ENCODE measurements at places on chromosomes 1 and 21.

DNA sequence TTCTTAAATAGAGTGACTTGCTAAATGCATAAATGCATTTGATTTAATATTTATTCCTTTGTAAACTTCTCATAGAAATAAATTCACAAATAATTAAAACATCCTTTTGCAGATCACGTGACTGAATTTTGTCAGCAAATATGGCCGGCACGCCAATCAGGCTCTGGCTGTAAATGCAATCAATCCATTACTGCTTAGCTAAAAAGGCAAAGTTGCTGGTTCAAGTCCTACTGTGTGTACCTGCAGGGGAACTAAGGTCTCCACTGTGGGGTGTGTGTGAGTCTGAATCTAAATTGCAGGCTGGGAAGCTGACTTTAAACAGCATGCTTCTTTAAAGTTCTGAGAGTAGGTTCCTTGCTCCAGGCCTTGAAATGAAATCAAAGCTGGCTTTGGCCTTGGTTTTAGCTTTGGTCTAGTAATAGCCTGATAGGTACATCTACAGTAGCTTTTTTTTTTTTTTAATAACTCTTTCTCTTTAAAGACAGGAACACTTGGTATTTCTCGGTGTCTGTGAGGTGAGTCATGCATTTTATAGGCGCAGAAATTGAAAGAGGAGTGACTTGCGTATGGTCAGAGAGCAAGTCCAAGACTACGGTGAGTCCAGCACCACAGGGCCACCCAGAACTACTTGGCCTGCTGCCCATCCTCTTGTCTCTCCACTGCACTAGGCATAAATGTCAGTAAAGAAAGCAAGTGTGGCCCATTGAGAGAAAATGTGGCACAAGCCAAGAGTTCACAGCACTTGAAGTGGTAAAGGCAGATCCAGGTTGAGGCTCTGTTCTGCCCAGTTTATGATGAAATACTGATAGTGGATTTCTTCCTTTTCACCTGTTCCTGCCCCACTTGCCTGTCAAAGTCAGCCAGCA lies 36.2 kb upstream of the LYST start:
- DNase-seq, result no peak

GRCh38 chr1:176101951-176102642 lies 105.0 kb downstream of the COP1 start:
- no peak for DNase-seq

DNA sequence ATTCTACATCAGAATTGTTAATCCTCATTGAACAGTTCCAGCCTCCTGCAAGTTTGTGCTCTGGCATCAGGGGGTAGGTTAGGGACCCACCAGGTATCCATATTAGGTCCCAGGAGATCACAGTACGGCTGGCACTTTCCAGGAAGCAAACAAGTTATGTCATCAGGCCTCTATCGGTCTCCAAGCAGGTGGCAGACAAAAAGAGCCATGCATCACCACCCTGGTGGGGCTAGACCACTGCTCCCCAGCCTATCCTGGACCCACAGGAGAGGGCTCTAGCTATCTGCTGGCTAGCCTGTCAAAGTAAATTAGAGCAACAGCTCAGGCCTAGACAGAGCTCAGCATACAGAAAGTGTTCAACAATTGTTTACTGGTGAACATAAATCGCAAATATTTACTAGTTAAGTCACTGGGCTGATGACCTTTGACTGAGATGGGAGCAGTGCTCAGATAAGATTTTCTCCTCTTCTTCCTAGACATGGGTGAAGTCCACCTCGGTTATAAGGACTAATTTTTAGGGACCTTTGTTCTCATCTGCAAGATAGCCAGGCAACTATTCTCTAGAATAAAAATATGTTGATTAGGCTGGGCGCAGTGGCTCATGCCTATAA lies 6.4 kb downstream of the NUAK2 start:
- no peak for DNase-seq

DNA sequence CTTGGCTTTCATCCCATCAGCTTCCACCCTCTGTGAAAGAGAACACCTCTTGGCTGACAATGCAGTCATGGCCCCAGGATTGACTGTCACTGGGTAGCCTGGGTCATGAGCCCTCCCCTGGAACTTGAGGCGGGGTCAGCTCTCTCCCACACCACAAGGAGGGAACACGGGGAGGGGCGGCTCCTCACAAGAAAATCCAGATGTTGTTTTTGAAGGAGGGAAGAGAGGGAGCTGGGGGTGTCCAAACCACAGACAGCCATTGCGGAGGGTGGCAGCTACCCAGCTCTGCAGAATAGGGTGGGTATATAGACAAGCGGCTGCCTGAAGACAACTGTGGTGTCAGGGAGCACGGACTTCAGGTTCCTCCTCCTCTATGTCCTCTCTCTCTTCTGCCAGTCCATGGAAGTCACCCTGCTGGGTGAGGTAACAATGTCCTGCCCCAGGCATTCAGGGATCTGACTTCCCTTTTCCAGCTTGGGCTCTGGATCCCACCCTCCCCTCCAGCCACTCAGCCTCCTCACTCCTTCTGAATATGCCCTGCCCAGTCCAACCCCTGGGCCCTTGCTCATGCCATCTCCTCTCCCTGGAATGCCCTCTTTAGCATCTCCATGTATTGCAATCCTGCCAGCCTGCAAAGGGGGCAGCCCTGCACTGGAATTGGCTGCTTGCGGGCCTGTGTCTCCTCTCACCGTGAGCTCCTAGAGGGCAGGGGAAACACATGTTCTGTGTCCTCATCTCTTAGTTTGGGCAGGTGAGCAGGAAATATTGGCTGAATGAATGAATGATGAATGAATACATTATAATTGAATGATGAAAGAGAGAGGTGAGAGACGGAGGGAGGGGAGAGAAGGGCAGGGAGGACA lies 60.9 kb upstream of the RUNX3 start:
- DNase-seq, result no peak

DNA sequence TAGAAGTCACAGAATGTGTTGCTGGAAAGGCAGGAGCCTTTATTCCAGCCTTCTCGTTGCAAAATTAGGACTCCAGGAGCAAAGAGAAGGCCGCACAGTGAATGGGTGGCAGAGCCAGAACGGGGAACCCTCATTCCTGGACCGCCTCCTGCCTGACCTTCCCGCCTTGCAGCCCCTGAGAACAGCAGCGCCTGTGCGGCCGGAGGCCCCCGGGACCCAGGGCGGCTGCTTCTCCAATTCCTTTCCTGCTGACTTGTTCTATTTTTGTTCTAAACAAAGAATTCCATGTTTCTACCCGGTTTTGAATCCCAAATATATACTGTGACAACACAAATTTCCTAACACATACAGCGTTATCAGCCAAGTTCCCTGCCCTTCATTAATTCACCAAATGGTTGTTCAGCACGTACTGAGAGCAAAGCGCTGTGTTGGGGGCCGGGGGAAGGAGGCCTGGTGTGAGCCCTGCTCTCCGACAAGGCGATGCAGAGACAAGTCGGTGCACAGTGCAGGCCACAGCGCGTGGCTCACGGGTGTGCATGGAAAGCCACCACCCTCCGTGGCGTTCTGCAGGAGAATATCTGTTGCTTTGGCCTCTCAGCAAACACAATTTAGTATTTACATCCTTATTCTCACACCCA lies 31.9 kb upstream of the COL6A2 start:
- DNase-seq, result no peak

DNA sequence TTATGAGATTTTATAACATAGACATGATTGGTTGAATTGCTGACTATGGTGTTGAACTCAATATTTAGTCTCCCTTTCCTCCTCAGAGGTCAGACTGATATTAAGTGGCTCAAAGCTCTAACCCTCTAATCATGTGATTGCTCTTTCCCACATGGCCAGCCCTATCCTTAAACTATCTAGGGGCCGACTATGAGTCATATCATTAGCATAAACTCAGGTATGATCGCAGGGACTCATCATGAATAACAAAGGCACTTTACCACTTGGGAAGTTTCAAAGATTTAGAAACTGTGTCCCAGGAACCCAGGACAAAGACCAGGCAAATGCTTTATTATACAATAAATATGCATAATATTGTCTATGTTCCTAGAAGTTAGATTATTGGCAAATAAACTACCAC lies 894.6 kb upstream of the NEGR1 start:
- DNase-seq, result no peak

DNA sequence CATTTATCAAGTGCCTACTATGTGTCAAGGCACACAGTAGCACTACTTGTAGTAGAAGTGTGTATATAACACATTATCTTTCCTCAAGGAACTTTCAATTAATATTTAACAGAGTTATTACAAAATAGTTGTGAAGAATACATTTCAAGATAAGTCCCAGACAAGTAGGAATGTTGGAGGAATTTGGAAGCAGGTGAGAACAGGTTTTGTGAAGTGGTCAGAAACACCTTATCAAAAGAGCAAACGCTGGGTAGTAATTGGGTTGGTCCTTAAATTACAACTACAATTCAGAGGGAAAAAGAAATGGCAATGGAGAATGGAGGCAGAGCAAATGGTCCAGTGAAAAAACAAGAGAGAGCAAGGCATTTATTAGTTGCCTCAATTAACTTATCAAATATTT lies 218.8 kb downstream of the ADGRL2 start:
- DNase-seq, result no peak

DNA sequence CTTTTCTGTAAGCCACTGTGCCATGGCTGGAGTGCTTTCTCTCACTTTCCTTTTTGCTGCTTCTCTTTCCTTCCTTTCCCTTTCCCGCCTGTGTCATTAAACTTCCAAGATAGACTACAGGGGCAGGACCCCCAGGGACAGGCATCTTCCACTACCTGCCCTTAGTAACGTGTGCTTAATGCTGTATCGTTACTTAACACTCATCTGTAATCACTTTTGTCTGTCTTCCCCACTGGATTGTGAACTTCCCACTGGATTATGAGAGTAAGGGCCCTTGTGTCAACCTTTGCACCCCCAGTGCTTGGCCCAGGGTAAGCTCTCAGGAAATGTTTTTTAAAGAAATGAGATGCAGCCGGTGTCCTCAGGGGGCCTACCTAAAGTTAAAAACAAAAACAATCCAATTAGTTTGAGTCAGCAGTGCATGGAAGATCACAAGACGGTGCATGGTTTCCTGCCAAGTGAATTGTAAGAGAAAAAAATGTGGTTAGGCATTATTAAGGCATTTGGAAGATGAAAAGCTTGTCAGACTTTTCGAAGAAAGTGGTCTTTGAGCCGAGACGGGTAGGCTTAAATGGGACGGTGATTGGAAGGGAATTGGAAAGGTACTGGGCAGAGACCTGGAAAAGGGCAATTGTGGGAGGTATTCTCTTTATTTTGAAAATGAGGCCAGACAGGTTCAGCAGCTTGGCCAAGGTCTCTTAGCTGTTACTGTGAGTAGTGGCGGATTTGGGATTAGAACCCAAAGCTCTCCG lies 958 bp downstream of the LYPLAL1 start:
- DNase-seq, result no peak

DNA sequence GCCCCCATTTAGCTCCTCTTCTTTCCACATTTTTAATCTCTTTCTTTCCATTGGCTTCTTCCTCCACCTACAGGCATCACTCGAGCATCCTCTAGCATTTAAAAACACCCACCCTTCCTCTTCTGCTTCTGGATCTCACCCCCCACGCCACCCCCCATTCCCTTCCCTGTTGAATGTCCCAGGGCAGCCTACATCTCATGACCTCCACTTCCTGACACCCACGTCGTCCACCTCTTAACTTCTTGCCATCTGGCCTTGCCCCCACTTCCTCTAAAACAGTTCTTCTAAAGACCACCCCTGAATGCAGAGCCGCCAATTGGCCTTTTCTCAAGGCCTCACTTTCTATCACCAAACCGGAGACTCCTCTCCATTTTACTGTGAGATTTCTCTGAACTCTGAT lies 6.1 kb upstream of the ETNK2 start:
- DNase-seq, result no peak

DNA sequence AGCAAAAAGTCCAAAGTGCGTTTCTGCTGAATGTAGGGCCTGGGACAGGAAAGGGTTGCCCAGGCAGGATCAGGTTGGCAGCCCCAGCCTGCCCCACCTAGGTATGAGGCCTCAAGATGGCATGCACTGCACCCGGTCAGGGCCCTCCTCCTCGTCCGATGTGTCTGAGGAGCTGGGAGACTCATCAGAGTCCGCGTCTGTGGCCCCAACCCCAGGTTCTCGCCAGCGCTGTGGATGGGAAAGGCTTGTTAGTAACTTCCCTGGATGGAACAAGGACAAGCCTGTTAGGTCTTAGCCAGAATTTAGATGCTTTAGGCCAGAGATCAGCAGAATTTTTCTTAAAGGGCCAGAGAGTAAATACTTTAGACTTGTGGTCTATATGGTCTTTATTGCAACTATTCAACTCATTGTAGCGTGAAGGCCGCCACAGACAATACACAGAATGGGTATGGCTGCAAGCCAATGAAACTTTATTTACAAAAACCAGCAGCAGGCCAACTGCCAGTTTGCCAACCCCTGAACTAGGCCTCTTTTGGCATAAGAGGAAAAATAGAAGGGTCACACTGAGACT lies 12.4 kb downstream of the PEA15 start:
- no peak for DNase-seq

- no peak for DNase-seq
Measured at GRCh38 chr1:183276386-183277080, 90.5 kb downstream of the LAMC2 start.

GRCh38 chr1:151972542-151973248 lies 21.0 kb downstream of the S100A10 start:
- DNase-seq, result peak; percentile 38

DNA sequence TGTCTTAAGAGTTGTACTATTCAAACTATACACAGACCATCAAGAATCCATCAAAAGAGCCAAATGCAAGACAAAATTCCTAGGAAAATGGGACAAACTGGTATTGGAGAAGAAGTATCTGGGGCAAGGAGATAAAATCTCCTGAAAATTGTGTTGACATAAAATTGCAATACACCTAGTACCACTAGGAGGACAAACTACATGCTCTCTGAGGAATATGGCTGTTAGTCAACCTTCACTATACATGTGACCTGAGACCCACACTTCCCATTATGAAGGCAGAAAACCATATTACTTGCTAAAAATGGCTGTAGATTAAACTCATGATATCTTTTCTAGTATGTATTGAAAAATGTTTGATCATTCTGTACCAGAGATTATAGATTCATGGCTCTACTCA lies 30.0 kb downstream of the IRF2BP2 start:
- DNase-seq, result no peak

- DNase-seq, result no peak
Measured at GRCh38 chr1:183203094-183203493, 17.0 kb downstream of the LAMC2 start.

DNA sequence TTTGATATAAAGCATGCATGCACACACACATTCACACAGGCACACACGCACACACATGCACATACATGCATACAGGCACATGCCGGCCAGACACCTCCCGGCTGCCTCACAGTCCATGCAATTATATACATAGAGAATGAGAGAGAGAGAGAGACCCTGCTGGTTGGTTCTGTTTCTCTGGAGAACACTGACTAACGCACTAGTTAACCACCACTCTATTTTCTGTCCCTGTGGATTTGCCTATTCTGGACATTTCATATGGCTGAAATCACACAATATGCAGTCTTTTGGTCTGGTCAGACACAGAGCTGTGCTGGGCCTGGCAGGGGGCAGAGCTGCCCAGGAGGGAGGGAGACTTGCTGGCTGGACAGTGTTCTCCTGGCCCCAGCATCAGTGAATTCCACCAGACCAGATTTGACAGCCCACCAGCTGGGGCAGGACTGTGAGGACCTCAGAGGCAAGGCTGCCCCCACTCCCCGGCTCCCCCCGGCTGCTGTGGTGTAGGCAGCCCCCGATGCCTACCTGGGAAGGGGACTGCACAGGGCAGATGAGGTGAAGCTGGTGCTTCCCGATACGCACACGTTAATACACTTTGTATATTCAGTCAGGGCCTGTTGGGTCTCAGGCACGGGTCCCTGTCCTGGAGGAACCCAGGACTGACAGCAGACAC lies 152.2 kb downstream of the NPHP4 start:
- no peak for DNase-seq

- no peak for DNase-seq
Measured at GRCh38 chr1:221239792-221240191, 360.5 kb downstream of the HLX start.

- DNase-seq, result no peak
Measured at GRCh38 chr1:39847940-39848339, 35.4 kb downstream of the TRIT1 start.
